Aorta (tissue), 5 donors: ENCODE measurements at places on chromosomes 7 and 10. TPM values are rescaled to one million over a fixed set of nuclear protein-coding genes. Genes with fewer than 3 reads are reported as not detected.

- DNase-seq: no peak
Measured at GRCh38 chr10:93879273-93879672, 14.5 kb upstream of the SLC35G1 start.

- no peak for DNase-seq
Measured at GRCh38 chr7:138958391-138958956, 22.7 kb downstream of the KIAA1549 start.

DNA sequence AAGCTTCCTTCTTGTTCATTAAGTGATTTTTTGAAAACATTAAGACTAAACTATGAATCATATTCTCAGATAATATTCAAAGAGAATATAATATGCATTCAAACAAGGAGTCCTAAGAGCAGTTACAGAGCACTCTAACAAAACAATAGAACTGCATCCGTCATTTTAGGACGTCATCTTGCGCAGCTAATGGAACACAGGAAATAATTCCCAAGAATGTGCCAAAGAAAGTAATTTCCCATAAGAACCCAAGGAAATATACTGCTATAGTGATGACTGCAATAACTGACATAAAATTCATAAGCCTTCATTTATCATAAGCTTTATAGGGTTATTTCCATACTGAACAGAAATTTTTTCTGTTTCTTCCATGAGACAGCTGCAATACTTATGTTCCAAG is 28.3 kb upstream of the CASD1 start:
- DNase-seq: no peak

GRCh38 chr7:111012799-111013675 is 77.9 kb upstream of the LRRN3 start:
- no peak for DNase-seq

DNA sequence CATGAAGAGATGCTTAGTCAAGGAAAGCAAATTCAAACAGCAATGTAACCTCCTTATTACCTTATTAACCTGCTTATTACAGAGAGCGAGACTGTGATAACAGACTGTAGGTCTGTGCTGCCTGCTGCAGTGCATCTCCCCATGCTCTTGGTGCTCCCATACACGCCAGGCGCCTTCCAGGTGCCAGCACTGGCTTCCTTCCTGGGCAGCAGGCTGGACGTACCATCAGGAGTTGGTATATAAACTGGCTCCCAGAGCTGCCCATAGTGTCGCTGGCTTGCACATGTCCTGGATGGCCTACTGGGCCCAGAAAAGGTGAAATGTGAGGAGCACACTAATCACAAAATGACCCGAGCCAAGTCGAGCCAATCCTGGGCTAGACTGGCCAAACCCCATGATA is 13.5 kb downstream of the ATP6V0E2 start:
- DNase-seq: peak; percentile 15

- DNase-seq: no peak
Measured at GRCh38 chr7:107632492-107632865, 28.1 kb upstream of the SLC26A4 start.

DNA sequence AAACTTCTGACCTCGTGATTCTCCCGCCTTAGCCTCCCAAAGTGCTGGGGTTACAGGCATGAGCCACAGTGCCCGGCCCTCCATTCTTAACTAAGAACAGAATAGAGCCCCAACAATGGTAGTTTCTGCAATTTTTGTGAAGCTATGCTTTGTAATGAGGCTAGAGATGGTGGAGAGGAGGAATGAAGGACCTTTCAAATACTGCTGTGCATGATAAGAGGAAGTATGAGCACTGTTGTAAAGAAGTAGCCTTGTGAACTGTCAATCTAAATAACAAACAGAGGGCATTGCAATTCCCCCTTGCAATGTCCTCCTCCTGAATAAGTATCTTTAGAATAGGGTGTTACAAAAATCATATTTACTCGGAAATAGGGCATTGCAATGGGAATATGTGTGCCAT is 70.2 kb downstream of the EVX1 start:
- DNase-seq: no peak

Gene OR2A7
- 4.7 TPM for total RNA-seq
